ENCODE measurements at places on chromosomes 5 and 9.

- no peak for DNase-seq
Measured at GRCh38 chr5:102036927-102037326, 259.2 kb downstream of the SLCO4C1 start.

DNA sequence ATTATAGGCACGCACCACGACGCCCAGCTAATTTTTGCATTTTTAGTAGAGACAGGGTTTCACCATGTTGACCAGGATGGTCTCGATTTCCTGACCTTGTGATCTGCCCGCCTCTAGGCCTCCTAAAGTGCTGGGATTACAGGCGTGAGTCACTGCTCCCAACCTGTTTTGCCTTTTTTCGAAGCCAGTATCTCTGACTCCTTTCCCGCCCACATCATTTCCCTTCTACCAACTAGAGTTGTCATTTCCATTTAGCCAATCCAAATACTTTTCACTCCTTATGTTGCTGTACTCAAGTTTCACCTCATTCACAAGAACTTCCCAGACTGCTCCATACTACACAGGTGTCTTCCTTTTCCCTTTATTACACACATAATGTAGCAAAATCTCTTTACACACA is 502.6 kb upstream of the CDH6 start:
- DNase-seq = no peak

- DNase-seq = no peak
Measured at GRCh38 chr9:95157481-95158151, 159.9 kb downstream of the FANCC start.

GRCh38 chr5:108560581-108560980 is 178.7 kb upstream of the FBXL17 start:
- DNase-seq = no peak

DNA sequence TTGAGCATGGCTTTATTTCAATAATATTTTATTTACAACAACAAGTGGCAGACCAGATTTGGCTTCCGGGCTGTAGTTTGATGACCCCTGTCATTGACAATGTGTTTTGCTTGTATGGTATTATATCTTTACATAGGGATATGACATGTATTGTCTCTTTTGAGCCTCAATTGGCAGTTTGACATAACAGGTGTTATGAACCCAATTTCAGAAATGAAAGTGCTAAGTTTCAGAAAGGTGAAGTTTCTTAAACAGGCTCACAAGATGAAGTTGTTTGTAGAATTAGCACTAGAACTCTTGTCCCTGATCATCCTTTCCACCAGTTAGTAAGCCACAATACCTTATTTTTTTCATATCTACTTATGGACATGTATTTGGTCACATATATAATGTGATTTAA is 303.0 kb upstream of the GRIA1 start:
- no peak for DNase-seq

Data from right renal pelvis (tissue), 4 donors.